Psoas muscle (tissue), 8 donors: ENCODE measurements at places on chromosomes 5 and 9. TPM values are rescaled to one million over a fixed set of nuclear protein-coding genes. Genes with fewer than 3 reads are reported as not detected.

GRCh38 chr5:60010328-60010727 lies 116.8 kb upstream of the PDE4D start:
- no peak for DNase-seq
- no peaks in the 10 kb centered on the region for H3K36me3 ChIP-seq
- no peak overlapping the region for H3K4me3 ChIP-seq
- H3K27me3 ChIP-seq: no peaks in the 10 kb centered on the region
- H3K4me1 ChIP-seq: no peaks in the 10 kb centered on the region
- H3K27ac ChIP-seq: no peak overlapping the region

GRCh38 chr5:52886206-52886605 lies 98.5 kb downstream of the ITGA1 start:
- H3K27me3 ChIP-seq: no peaks in the 10 kb centered on the region
- peaks cover 13% of the 10 kb centered on the region for H3K36me3 ChIP-seq
- H3K4me1 ChIP-seq: no peaks in the 10 kb centered on the region
- no peak for DNase-seq
- no peak overlapping the region for H3K4me3 ChIP-seq
- no peak overlapping the region for H3K27ac ChIP-seq

- DNase-seq: no peak
- H3K27ac ChIP-seq: no peak overlapping the region
- no peak overlapping the region for H3K4me3 ChIP-seq
Measured at GRCh38 chr9:84744195-84744594, 74.7 kb downstream of the NTRK2 start.

Gene SPATA31A1
- not detected for polyA plus RNA-seq
